Natural killer cell treated with Interleukin-12 subunit alpha and Interleukin-12 subunit beta and Interleukin-15 and Interleukin-18, amount 100 ng/mL, for 72 hours (primary cell): ENCODE measurements at places on chromosomes 1 and 21. TPM values are rescaled to one million over a fixed set of nuclear protein-coding genes. Genes with fewer than 3 reads are reported as not detected.

The ANKRD34A gene
- total RNA-seq, result 1.6 TPM

The PRMT6 gene
- 18.0 TPM for total RNA-seq

The SPRR1B gene
- total RNA-seq, result not detected

The ARHGEF16 gene
- total RNA-seq, result not detected

The AKT3 gene
- total RNA-seq, result 38.1 TPM

The VCAM1 gene
- 31.5 TPM for total RNA-seq

The JAM2 gene
- 0.45 TPM for total RNA-seq

The RAB7B gene
- total RNA-seq, result not detected

The PLPPR5 gene
- total RNA-seq, result not detected

GRCh38 chr1:15287035-15287979 lies 40.3 kb downstream of the FHAD1 start:
- H3K27me3 ChIP-seq, result peaks cover 6% of the 10 kb centered on the region
- no peak overlapping the region for H3K4me3 ChIP-seq
- peaks cover 5% of the 10 kb centered on the region for H3K36me3 ChIP-seq
- H3K27ac ChIP-seq, result peak overlapping the region; percentile 33

GRCh38 chr1:159473335-159473734 lies 33.8 kb downstream of the OR10J1 start:
- no peak overlapping the region for H3K4me3 ChIP-seq
- H3K27ac ChIP-seq, result no peak overlapping the region
- H3K27me3 ChIP-seq, result peaks cover 32% of the 10 kb centered on the region
- H3K4me1 ChIP-seq, result no peaks in the 10 kb centered on the region

DNA sequence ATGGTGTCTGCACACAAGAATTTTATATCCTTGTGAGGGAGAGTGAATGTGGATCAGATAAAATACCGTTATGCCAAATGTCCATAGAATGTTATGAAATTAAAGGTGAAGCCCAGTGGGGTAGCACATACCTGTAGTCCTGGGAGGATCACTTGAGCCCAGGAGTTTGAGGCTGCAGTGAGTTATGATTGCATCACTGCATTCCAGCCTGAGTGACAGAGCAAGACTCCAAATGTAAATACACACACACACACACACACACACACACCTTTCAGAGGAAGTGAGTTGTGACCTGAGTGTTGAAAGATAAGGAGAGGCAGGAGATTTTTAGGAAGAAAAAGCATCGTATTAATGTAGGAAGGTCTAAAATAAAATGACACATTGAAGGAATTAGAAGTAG lies 28.1 kb upstream of the ZYG11A start:
- H3K36me3 ChIP-seq, result peaks cover 5% of the 10 kb centered on the region
- no peaks in the 10 kb centered on the region for H3K27me3 ChIP-seq
- no peaks in the 10 kb centered on the region for H3K4me1 ChIP-seq
- no peak for DNase-seq
- no peak overlapping the region for H3K4me3 ChIP-seq
- H3K27ac ChIP-seq, result no peak overlapping the region

- no peak overlapping the region for H3K27ac ChIP-seq
- H3K27me3 ChIP-seq, result peaks cover 21% of the 10 kb centered on the region
- H3K4me1 ChIP-seq, result peaks cover 3% of the 10 kb centered on the region
These were observed 5.8 kb upstream of the PHC2 start for GRCh38 chr1:33436557-33437285.

GRCh38 chr1:220717800-220718640 lies 27.9 kb downstream of the C1orf115 start:
- no peaks in the 10 kb centered on the region for H3K36me3 ChIP-seq
- DNase-seq, result no peak
- H3K4me3 ChIP-seq, result no peak overlapping the region
- H3K27ac ChIP-seq, result no peak overlapping the region
- H3K4me1 ChIP-seq, result no peaks in the 10 kb centered on the region

GRCh38 chr1:185448591-185449186 lies 131.6 kb upstream of the IVNS1ABP start:
- no peaks in the 10 kb centered on the region for H3K27me3 ChIP-seq
- peaks cover 25% of the 10 kb centered on the region for H3K4me1 ChIP-seq
- H3K27ac ChIP-seq, result no peak overlapping the region

GRCh38 chr1:83882906-83883305 lies 116.0 kb downstream of the TTLL7 start:
- no peak for DNase-seq
- H3K36me3 ChIP-seq, result no peaks in the 10 kb centered on the region
- H3K4me3 ChIP-seq, result no peak overlapping the region
- no peak overlapping the region for H3K27ac ChIP-seq

GRCh38 chr1:87206044-87206831 lies 122.4 kb upstream of the LMO4 start:
- H3K27me3 ChIP-seq, result peaks cover 16% of the 10 kb centered on the region
- no peaks in the 10 kb centered on the region for H3K36me3 ChIP-seq
- H3K27ac ChIP-seq, result no peak overlapping the region

GRCh38 chr21:15298306-15298705 lies 233.5 kb upstream of the NRIP1 start:
- no peaks in the 10 kb centered on the region for H3K36me3 ChIP-seq
- no peaks in the 10 kb centered on the region for H3K4me1 ChIP-seq
- no peak for DNase-seq
- no peak overlapping the region for H3K27ac ChIP-seq

DNA sequence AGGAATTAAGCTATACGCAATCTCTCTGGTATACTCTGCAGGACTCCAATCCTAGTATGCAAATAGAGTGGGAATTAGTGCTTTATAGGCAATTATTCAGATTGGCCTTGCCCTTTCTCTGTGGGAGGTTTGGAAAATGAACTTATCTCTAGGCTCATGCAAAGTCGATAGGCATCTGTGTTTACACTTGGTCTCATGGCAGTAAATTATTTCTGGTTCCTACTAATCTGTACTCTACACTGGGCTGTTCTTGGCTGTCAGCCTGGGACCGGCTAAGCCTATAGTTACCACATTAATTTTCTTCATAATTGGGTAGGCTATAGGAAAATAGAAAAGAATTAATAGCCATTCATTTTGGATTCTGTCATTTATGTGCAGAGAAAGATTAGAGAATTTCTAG lies 544.6 kb downstream of the AMY1C start:
- H3K27ac ChIP-seq, result no peak overlapping the region
- no peak for DNase-seq
- no peaks in the 10 kb centered on the region for H3K36me3 ChIP-seq
- no peaks in the 10 kb centered on the region for H3K4me1 ChIP-seq
- H3K4me3 ChIP-seq, result no peak overlapping the region

DNA sequence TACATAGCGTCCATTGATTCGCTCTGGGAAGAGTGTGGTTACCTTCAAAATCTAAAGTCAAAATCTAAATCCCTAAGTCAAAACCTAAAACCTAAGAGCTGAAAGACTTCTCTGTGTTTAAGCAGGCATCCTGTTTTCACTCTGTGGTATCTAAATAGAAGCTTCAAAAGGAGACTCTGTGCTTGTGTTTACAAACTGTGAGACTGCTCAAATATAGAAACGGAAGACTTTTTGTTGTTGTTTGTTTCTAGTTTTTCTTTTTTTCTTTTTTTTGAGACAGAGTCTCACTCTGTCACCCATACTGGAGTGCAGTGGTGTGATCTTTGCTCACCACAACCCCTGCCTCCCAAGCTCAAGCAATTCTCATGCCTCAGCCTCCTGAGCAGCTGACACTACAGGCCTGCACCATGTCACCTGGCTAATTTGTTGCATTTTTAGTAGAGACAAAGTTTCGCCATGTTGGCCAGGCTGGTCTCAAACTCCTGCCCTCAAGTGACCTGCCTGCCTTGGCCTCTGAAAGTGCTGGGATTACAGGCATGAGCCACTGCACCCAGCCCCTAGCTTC lies 425.9 kb downstream of the SMYD3 start:
- H3K4me1 ChIP-seq, result peaks cover 5% of the 10 kb centered on the region
- H3K4me3 ChIP-seq, result no peak overlapping the region
- no peaks in the 10 kb centered on the region for H3K27me3 ChIP-seq
- no peak for DNase-seq
- no peak overlapping the region for H3K27ac ChIP-seq

DNA sequence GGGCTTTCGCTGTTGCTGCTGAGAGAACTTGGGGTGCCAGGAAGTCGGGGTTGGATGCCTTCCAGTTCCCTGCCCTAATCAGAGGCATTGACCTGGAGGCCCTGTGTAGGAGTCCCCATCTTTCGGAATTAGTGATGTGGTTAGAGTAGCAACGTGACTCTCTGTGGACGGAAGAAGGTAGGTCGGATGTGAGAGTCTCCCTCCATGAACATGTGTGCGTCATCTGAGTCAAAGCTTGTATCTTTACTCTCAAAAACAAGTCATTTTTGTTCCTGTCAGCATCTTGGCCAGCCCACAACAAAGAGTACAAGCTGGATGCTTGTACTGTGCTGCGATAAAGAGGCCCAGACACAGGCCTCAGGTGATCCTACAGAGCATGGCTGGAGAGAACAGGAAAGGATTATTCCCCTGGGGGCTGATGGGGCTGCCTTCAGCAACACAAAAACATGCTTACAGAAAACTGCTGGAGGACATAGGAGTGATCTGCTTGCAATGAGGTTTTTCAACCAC lies 31.0 kb upstream of the IL10 start:
- peaks cover 30% of the 10 kb centered on the region for H3K4me1 ChIP-seq
- no peaks in the 10 kb centered on the region for H3K36me3 ChIP-seq
- peak overlapping the region; percentile 26 for H3K4me3 ChIP-seq
- no peak overlapping the region for H3K27ac ChIP-seq

- no peaks in the 10 kb centered on the region for H3K27me3 ChIP-seq
- H3K4me1 ChIP-seq, result no peaks in the 10 kb centered on the region
- H3K27ac ChIP-seq, result no peak overlapping the region
- DNase-seq, result no peak
- no peak overlapping the region for H3K4me3 ChIP-seq
- H3K36me3 ChIP-seq, result no peaks in the 10 kb centered on the region
These were observed 172.6 kb downstream of the SLC44A5 start for GRCh38 chr1:75438355-75438754.

GRCh38 chr1:203551550-203551949 lies 57.6 kb downstream of the OPTC start:
- no peak overlapping the region for H3K4me3 ChIP-seq
- H3K36me3 ChIP-seq, result no peaks in the 10 kb centered on the region
- no peak for DNase-seq

DNA sequence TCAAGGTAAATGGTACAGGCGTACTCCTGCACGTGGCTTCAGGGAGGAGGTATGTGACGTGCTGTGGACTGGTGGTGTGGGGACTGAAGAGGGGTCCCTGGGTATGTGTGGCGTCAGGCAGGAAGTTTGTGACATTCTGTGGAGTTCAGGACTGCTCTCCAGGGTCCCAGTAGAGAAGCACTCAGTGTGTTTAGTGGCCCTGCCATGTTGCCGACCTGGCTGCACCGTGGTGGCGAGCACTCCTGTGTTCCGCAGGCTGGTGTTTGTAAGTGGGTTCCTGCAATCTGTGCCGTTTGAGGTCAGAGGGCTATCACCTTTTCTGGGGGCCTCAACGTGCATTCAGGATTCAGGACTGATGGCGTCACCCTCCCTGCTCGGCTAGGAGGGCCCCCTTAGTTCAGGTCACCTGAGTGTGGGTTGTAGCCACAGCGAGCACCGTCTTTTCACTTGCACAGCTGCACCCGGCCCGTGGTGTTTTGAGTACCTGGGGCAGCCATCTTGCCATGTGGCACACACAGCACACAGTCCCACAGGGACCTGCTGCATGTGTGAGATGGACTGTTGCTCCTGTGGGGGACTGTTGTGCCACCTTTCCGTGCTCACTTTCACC lies 26.5 kb downstream of the SNAP47 start:
- DNase-seq, result peak; percentile 29
- H3K27me3 ChIP-seq, result peaks cover 2% of the 10 kb centered on the region
- peak overlapping the region; percentile 29 for H3K4me3 ChIP-seq

GRCh38 chr1:58266242-58266641 lies 280.3 kb downstream of the OMA1 start:
- no peaks in the 10 kb centered on the region for H3K4me1 ChIP-seq
- H3K4me3 ChIP-seq, result no peak overlapping the region
- no peaks in the 10 kb centered on the region for H3K36me3 ChIP-seq

DNA sequence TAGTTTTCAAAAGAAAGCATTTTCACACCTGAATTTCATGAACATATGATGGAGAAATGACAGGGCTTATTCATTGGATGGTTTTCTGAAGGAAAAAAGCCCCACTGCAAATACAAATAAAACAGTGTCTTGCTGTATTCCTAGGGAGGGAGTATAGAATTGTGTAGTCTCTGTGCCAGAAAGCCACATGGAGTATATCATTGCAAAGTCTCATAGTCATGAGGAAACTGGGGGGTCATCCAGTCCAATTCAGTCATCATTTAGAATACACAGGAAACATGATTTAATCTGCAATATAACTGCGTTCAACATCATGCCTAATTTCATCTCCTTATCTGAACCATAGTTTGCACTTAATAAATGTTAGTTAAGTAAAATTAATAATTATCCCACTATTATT lies 222.3 kb downstream of the NTNG1 start:
- no peak for DNase-seq
- peaks cover 18% of the 10 kb centered on the region for H3K27me3 ChIP-seq
- H3K27ac ChIP-seq, result no peak overlapping the region
- no peaks in the 10 kb centered on the region for H3K4me1 ChIP-seq
- H3K36me3 ChIP-seq, result no peaks in the 10 kb centered on the region

DNA sequence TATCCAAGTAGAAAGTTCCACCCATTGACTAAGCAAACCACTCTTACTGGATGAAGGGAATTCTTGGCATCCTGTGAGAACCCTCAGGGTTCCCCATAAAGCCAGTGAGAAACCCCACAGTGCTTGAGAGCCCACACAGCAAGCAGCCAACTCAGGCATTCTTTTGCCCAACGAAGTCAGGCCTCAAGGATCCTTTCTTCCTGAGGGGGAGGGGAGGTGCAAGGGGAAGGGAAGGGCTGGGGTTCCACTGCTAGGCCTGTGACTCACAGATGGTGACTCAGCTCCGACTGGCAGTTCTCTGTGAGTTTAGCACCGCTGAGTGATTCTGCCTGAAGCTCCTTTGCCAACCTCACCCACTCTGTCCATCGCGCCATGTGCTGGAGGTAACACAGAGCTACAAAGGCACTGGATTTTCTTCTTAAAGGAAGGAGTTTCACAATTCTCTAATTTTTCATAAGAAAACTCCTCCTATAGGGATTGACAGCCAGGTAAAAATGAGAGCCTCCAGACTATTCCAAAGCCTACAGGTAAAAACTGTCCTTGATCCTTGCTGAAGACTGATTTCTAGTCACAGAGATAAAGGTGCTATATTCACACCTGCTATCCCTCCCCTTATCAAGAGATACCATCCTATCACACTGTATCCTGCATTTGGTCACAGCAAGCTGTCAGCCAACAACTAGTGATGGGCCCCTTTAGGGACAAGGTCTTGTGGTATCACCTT lies 4.8 kb downstream of the ENO1 start:
- H3K4me3 ChIP-seq, result peak overlapping the region; percentile 79
- peak; percentile 84 for DNase-seq
- H3K27me3 ChIP-seq, result no peaks in the 10 kb centered on the region
- peak overlapping the region; percentile 97 for H3K27ac ChIP-seq

DNA sequence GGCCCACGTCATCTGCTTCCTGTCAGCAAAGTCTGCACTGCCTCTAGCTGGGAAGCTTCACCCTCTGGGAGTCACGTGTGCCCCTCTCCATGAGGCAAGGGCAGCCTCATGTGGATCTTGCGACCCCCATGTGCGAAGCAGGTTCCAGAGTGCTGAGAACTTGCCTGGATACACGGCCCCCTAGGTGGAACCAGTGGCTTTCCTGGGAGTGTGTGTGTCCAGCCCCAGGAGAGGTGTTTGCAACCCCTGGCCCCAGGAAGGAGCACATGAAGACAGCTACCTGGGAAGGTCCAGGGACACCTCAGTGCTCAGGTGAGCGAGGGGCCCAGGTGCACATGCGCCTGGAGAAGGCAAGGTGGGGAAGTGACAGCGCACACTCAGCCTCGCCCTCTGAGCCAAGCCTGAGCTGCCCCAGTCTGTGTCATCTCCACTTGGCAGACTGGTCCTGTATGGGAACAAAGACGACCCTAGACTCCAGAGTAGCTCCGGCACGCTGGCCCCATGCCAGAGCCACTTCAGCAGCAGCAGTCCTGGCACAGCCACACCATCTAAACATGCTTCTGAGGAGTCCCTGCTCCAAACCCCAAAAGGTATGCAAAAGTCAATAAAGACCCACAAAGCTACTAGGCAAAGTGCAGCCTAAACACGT lies 8.9 kb downstream of the LSS start:
- H3K27ac ChIP-seq, result no peak overlapping the region
- no peak for DNase-seq
- no peaks in the 10 kb centered on the region for H3K27me3 ChIP-seq
